ENCODE measurements at places on chromosomes 11 and 22.

- DNase-seq = no peak
Measured at GRCh38 chr11:3825473-3826154, 15.1 kb downstream of the RHOG start.

DNA sequence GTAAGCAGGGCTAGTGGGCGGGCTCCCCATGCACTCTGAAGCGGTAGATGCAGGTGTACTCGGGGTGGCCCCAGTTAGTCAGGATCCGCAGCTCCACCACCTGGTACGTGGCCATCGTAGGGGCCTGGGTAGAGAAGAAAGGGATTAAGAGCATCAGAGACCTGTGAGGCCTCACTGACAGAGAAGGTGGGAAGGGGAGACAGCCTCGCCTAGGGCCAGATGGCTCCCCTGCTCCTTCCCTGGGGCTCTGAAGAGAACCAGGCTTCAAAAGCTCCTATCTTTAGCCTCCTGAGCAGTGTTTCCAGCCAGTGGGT, 19.6 kb downstream of the SUN2 start:
- no peak for DNase-seq

- no peak for DNase-seq
Measured at GRCh38 chr11:113689768-113690618, 16.1 kb downstream of the TMPRSS5 start.

DNA sequence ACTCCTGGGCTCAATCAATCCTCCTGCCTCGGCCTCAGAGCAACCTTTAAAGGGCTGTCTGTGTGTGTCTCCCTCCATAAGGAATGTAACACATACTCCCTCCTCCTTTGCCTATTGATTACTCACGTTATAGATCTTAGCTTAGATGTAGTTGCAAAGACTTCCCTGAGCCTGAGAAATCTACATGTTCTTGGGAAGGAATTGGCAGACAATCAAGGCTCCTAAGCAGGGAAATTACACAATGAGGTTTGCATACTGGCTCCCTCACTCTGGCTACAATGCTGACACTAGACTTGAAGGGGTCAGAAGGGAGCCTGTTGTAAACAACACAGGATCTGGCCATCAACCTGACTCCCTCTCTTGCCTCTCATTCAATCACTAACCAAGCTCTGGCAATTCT, 5.2 kb upstream of the OLFML1 start:
- no peak for DNase-seq

DNA sequence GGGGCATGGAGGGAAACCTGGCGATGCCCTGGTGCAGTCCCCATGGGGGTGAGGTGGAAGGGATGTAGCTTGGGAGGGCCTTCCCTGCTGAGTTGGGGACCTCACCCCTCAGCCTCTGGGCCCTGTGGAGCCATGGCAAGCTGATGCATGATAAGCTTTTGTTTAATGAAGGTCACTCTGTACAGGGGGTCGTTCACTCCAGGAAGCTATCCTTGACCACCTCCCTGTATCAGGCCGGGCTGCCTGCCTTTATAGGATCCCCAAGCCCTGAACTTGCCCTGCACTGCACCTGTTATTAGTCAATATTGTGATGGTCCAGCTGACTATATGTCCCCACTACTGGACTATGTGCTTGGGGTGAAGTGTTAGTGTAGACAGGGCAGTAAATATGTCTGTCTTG, 49.7 kb upstream of the MYEOV start:
- DNase-seq = no peak
